ENCODE measurements at places on chromosomes 4 and X.

DNA sequence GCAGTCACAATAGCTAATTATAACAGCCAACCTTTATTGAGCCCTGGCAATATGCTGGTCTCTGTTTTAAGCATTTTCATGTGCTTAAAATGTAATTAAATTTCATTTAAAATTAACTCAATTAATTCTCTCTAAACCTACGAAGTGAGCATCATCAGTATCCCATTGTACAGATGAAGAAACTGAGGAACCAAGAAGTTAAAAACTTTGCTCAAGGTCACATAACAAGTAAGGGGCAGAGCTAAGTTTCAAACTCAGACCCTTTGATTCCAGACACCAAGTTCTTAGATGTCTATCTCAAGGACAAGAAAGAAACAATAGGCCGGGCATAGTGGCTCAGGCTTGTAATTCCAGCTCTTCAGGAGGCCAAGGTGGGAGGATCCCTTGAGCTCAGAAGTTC is 55.9 kb upstream of the NFKB1 start:
- no peak for DNase-seq

- no peak for DNase-seq
Measured at GRCh38 chr4:52915730-52916300, 53.7 kb downstream of the RASL11B start.

DNA sequence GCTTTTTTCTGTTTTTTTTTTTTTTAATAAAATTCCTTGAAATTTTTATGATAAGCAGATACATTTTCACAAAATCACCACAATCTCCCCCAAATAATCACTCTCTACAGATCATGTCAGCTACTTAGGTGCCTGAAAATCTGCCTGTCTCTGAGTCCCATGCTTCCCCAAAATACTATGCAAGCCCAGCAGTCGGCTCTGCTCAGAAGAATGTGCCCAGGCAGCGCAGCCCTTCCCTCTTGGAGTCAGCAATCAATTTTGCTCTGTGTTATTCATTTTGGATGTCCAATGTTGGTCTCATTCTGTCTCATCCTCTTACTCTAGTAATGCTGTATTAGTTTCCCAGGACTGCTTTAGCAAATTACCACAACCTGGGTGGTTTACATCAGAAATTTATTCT is 24.9 kb upstream of the C1QTNF7 start:
- no peak for DNase-seq

GRCh38 chrX:348461-349117 is 30.0 kb upstream of the GTPBP6 start:
- DNase-seq = no peak

DNA sequence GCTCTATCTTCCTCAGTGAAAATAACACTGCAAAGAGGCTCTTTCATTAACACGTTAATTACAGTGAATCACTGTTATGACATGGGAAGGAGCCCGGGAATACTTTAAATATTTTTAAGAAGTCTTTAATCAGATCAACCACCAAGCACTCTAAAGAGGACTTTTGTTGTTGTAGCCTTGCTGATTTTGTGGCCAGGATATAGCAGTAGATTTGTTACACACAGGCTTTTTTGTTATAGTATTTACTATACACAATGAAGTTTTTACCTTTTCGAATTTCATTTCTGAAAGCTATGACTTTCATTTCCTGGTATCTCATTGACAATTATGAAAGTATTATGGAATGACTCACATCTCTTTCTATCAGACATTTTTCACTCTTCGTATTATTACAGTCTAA is 20.3 kb downstream of the FGF13 start:
- no peak for DNase-seq

DNA sequence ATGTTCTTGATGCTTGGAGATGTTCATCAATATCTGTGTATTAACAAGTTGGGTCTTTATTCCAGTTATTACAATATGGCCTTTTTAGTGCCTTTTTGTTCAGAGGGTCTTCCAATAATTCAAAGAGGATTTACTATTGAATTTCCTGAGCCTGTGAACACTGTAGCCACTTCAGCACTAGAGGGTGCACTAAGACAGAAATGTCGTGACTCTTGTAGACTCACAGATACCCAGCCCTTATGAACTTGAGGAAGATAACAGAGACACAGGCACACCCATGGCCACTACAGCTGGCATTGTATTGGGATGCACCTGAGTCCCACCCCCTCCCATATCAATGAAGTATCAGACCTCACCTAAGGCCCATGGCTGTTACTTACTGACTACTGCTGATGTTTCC is 54.4 kb upstream of the ACTRT1 start:
- no peak for DNase-seq

DNA sequence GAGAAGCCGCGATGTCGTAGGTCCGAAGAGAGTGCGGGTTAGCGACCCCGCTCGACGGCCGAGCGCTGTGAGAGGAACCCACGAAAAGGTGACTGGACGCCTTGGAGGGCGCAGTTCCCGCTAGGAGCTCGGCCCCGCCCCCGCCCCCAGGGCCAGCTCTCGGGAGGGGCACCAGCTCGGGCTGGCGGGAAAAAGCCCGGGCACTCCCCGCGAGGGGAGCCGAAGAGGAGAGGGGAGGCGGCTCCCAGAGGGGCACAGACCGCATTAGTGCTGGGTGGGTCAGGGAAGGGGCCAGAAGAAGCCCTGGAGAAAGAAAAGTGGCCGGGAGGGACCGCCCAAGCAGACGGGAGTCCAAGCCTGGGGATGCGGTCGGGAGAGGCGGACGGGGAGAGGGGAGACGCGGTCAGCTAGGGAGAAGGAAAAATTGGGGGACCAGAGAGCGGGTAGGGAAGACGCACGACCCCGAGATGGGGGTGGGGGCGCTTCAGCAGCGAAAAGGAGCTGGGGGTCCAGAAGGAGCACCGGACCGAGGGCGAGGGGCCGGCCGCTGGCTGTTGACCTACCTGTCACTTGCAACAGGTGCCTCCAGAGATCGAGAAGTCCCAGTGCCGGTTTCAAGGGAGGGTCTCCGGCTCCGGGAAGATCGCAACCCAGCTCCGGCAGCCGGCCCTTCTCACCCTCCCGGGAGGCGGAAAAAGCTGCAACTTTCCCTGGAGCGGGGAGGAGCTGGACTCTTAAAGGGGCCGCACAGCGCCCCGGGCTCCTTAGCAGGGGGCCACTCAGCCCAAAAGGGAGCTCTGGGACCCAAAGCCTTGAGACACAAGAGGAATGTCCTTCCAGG is at the start of gene SYTL4:
Gene SYTL4 (minus strand): TSS at position 681 of the 841 bp plus-strand sequence. CDS start 30,084 bp downstream, outside the sequence.
- DNase-seq = no peak

DNA sequence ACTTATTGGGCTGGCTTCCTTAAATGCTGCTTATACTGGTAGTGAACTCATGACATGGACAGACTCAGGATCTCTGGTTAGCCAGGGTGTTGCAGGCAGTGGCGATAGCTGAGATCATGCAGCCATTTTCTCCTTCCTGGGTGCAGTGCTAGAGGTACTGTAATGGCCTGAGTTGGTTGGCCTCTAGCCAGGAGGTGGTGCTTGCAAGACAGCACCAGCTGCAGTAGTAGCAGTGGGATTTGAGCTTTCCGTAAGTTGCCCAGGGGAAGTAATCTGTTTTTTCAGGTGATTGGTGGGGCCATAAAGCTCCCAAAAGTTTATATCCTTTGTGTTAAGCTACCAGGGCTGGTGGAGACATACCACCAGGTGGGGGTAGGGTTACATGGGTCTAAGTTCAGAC is 45.1 kb upstream of the AADAT start:
- no peak for DNase-seq
